ENCODE measurements at places on chromosomes 13 and 19. TPM values are rescaled to one million over a fixed set of nuclear protein-coding genes. Genes with fewer than 3 reads are reported as not detected.

The LSM14A gene
- 119 TPM for total RNA-seq

The LACC1 gene
- total RNA-seq, result not detected

The ZNF460 gene
- total RNA-seq, result 19.5 TPM

The C19orf85 gene
- total RNA-seq, result not detected

The ATP4A gene
- not detected for total RNA-seq

The PTPRS gene
- total RNA-seq, result 168 TPM

The CLDND2 gene
- total RNA-seq, result not detected

The NLRP4 gene
- not detected for total RNA-seq

The CCL25 gene
- 19.6 TPM for total RNA-seq

The RAVER1 gene
- total RNA-seq, result 21.8 TPM

The OVOL3 gene
- not detected for total RNA-seq

The TMEM221 gene
- 1.6 TPM for total RNA-seq

The TEX29 gene
- total RNA-seq, result not detected

The PRSS57 gene
- total RNA-seq, result not detected

The COG3 gene
- total RNA-seq, result 19.0 TPM

The TMC4 gene
- 9.6 TPM for total RNA-seq

The PPM1N gene
- 3.3 TPM for total RNA-seq

The GTF2F2 gene
- 42.2 TPM for total RNA-seq

The YJEFN3 gene
- 0.37 TPM for total RNA-seq

The CABP5 gene
- total RNA-seq, result not detected

The SWSAP1 gene
- 6.2 TPM for total RNA-seq

The RFPL4AL1 gene
- total RNA-seq, result 0.17 TPM

The ACTMAP gene
- 3.3 TPM for total RNA-seq

The ZDHHC20 gene
- total RNA-seq, result 90.6 TPM

The RAB11B gene
- total RNA-seq, result 39.1 TPM

The CFAP97D2 gene
- not detected for total RNA-seq

The PGLYRP1 gene
- not detected for total RNA-seq

The F7 gene
- not detected for total RNA-seq

The OR10H1 gene
- not detected for total RNA-seq

The ZFP14 gene
- 7.1 TPM for total RNA-seq

The CA11 gene
- 103 TPM for total RNA-seq

The SBNO2 gene
- 25.1 TPM for total RNA-seq

The ZNF729 gene
- total RNA-seq, result not detected
